Daoy (cell line): ENCODE measurements at places on chromosomes 12 and 14.
A peak's percentile ranks its signal among the peaks of the same experiment; 100 is the strongest.

DNA sequence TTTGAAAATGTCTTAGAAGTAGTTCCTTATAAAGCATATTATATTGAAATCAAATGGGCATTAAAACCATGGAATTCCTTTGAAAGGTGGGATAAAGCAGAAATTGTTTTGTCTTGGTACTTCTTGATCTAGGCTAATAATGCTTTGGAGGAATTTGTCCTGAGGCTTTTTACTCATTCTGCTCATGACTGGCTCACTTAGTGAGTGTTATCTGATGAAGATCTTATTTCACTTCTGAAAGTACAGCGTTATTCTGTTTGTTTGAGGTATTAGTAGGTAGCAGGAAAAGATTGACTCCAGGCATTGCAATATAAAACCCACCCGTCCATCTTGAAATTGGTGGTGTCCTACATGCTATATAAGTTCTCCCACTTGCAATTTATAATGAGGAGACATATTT is 5.5 kb downstream of the C12orf71 start:
- peak; percentile 21 for DNase-seq

DNA sequence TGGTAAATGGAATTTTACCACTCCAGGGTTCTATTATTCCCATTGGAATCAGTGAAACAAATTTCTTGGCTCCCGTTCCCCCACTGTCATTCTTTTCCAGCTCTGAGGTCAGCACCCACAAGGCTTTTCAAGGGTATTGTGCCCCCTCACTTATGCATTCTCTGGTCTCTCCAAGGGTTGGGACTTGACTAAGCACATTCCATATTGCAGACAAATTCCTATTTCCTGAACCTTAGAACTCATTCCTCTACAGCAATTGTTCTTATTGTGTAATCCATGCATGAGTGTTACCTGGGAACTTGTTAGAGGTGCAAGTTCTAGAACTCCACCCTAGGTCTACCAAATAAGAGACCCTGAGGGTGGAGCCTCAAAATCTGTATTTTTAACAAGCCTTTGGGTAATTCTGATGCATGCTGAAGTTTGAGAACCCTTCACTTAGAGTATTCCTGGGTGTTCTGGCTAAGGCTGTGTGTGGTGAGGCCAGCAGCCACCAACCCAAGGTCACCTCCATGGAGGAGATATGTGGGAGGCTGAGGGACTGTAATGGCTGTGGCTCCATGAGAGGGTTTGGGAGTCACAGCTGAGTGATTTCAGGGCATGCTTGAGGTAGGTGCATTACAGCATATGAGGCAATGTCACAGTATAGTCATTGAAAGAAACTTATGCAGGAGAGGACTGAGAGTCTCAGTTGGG is 150.9 kb downstream of the TTC6 start:
- DNase-seq: no peak

DNA sequence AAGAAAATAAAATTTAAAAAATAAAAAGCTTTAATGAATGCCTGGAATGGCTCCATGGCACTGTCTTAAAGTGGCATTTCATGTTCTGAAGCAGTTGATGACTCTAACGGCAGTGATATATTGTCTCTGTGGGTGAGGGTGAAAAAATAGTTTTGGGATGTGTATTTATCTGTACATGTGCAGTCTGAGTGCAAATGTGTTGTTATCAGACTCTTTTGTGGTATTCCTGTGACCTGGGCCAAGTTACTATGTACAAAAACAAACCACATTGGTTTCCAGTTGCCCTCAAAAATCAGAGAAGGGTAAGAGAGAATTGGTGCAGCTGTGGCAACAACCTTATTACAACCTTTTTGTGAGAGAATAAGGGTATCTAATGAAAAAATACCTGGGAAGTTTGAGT is 81.7 kb upstream of the CCDC91 start:
- DNase-seq: peak; percentile 78

DNA sequence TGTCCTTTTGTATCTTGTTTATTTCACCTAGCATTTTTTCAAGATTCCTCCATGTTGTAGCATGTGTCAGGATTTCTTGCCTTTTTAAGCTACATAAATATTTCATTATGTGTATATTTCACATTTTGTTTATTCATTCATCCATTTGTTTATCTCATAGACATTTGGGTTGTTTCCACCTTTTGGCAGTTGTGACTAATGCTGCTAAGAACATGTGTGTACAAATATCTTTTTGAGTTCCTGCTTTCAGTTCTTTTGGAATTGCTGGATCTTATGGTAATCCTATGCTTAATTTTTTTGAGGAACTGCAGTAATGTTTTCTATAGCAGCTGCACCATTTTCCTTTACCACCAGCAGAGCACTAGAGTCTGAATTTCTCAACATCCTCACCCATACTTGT is 62.4 kb downstream of the SCN8A start:
- no peak for DNase-seq

DNA sequence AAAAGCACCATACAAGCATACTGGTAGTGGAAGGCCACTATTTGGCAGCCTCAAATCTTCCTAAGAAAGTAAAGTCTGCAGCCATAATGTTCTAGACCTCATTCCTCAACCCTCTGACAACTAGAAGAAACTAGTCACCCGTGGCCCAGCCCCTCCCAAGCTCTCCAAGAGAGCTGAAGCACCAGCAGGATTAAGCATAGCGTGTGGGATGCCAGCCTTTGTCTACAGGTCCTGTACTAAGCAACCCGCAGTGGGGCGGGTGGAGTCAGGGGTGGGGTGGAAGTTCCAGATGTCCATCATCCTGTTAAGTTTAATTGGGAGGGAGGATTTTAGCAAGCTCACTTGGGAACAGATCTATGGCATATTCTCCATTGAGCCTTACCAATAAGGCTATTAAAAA is 14.2 kb downstream of the SLC11A2 start:
- no peak for DNase-seq

GRCh38 chr14:75069811-75070145 is 337 bp downstream of the ZC2HC1C start:
- no peak for DNase-seq

GRCh38 chr14:30779210-30779609 is 95.1 kb upstream of the COCH start:
- DNase-seq: no peak

GRCh38 chr14:105074601-105075053 is 9.4 kb upstream of the GPR132 start:
- no peak for DNase-seq

- DNase-seq: no peak
These were observed 669.0 kb downstream of the BCL11B start for GRCh38 chr14:98602983-98603382.

DNA sequence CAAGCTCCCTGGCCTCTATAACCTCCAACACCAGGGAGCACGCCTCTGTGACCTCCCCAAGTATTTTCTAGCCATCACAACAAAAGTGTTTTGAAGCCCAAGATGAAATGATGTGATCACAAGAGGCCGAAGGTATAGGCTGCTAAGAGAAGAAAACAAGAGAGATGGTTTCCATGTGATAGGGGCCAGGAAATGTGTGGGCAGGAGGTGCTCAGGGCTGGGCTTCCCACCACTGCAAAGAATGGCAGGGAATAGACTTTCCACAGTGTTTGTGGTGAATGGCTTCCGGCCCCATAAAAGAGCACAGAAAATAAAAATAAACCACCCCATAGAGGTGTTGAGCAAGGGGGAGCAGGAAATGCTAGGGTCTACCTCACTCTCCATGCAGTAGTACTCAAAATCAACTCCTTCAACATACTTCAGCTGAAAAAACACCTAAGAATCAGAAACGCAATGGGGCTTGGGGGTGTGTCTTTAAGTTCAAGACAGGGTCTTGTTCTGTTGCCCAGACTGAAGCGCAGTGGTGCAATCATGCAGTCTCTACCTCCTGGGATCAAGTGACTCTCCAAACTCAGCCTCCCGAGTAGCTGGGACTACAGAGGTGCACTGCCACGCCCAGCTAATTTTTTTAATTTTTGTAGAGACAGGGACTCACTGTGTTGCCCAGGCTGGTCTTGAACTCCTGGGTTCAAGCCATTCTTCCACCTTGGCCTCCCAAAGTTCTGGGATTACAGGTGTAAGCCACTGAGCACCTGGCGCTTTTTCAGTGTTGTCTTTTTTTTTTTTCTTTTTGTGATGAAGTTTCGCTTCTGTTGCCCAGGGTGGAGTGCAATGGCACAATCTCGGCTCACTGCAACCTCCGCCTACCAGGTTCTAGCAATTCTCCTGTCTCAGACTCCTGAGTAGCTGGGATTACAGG is 27.1 kb downstream of the DAD1 start:
- DNase-seq: no peak

GRCh38 chr12:3879846-3880245 is 6.6 kb upstream of the PARP11 start:
- no peak for DNase-seq
